Osteoblast (primary cell): ENCODE measurements at places on chromosomes 2 and 18. TPM values are rescaled to one million over a fixed set of nuclear protein-coding genes. Genes with fewer than 3 reads are reported as not detected.

C2orf74 gene
- 6.2 and 9.1 TPM in 2 replicates for total RNA-seq

GRCh38 chr2:228699400-228699799, 517.9 kb upstream of the SPHKAP start:
- DNase-seq: no peak
- H3K4me3 ChIP-seq: no peak overlapping the region
- no peaks in the 10 kb centered on the region for H3K27me3 ChIP-seq
- no peaks in the 10 kb centered on the region for H3K4me1 ChIP-seq

DSG4 gene
- not detected in 2 replicates for total RNA-seq

GRCh38 chr2:33806041-33806440, 206.9 kb upstream of the FAM98A start:
- DNase-seq: no peak
- H3K4me3 ChIP-seq: no peak overlapping the region
- H3K4me1 ChIP-seq: no peaks in the 10 kb centered on the region
- no peaks in the 10 kb centered on the region for H3K36me3 ChIP-seq

AQP12B gene
- not detected in 2 replicates for total RNA-seq

- no peak overlapping the region for H3K27ac ChIP-seq
- H3K27me3 ChIP-seq: no peaks in the 10 kb centered on the region
- no peak for DNase-seq
- no peak overlapping the region for H3K4me3 ChIP-seq
Observed at GRCh38 chr2:106805716-106806115, 80.3 kb downstream of the ST6GAL2 start.

GRCh38 chr2:171146633-171147032, 14.1 kb downstream of the TLK1 start:
- H3K36me3 ChIP-seq: no peaks in the 10 kb centered on the region
- no peak for DNase-seq
- H3K27ac ChIP-seq: no peak overlapping the region

DNA sequence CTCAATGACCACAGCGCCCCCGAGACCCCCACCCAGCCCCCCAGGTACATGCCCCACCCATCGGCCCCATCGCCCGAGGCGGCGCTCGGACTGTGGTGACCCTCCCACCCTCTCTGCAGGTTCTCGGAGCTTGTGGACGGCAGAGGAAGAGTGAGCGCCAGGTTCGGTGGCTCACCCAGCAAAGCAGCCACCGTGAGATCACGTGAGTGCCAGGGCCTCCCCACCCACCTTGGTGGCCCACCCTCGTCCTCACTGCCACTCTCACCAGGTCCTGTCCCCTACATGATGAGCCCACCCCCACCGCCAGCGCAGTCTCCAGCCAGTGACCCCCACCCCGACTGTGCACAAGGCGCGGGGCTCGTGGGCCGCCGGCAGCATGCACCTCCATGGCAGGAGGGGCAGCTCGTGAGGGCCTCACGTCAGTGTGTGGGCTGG, 30.4 kb downstream of the MTERF4 start:
- H3K4me3 ChIP-seq: no peak overlapping the region
- H3K27ac ChIP-seq: no peak overlapping the region
- DNase-seq: no peak
- H3K4me1 ChIP-seq: no peaks in the 10 kb centered on the region
- H3K27me3 ChIP-seq: no peaks in the 10 kb centered on the region

KIAA2012 gene
- under 0.01 TPM in 1 of 2 replicates, not detected in the other for total RNA-seq

TMEM182 gene
- 1.4 and 2.7 TPM in 2 replicates for total RNA-seq

DNA sequence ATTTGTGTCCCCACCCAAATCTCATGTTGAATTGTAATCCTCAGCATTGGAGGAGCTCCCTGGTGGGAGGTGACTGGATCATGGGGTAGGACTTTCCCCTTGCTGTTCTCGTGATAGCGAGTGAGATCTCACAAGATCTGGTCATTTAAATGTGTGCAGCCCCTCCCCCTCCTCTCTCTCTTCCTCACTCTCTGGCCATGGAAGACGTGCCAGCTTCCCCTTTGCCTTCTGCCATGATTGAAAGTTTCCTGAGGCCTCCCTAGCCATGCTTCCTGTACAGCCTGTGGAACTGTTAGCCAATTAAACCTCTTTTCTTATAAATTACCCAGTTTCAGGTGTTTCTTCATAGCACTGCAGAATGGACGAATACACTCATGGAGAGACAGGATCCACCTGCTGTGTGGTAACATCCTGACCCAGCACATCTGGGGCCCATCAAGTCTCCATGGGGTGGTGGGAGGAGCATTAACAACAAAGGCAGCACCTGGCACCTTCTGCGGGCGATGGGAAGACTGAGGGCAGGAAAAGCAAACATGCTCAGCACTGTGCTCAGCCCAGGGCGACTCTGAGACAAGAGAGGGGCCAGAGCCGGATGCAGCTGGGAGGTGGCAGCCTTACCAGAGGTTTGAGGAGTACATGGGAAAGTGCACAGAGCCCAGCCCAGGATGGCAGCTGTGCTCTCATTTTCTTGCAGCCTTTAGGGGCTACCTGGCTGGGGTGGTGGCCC, 16.2 kb upstream of the ALPP start:
- no peaks in the 10 kb centered on the region for H3K36me3 ChIP-seq
- no peak overlapping the region for H3K4me3 ChIP-seq
- no peaks in the 10 kb centered on the region for H3K27me3 ChIP-seq
